Activated CD4-positive, alpha-beta T cell treated with anti-CD3 and anti-CD28 coated beads for 36 hours (primary cell): ENCODE measurements at places on chromosomes 5 and 9.

DNA sequence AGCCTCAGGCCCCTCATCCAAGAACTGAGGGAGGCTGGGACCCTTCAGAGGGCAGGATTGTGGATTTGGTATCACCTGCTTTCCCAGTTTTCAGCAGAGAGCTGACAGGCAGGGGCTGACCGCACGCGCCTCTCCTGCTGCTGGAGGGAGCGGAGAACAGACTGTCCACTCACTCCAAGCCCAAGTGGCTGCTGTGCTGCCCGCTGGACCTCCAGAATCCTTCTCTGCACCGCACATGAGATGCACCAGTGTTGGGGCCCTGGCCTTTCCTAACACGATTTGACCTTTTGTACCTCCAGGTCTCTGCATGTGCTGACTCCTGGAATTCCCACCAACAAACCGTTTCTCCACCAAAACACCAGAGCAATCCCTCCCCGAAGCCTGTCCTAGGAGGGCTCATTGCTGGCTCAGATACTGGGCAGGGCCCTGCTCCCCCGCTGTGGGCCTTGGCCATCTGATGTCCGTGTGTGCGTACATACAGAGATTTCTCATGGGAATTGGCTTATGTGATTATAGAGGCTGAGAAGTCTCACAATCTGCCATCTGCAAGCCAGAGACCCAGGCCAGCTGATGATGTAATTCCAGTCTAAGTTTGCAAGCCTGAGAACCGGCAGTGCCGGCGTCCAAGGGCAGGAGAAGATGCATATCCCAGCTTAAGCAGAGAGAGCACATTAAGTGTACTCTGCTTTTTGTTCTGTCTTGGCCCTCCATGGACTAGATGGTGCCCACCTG, 141.7 kb downstream of the GADD45G start:
- DNase-seq, result no peak

- DNase-seq, result no peak
Measured at GRCh38 chr9:101027733-101028345, 688 bp upstream of the PLPPR1 start.

GRCh38 chr5:176342158-176342483, 19.4 kb downstream of the KIAA1191 start:
- DNase-seq, result no peak

DNA sequence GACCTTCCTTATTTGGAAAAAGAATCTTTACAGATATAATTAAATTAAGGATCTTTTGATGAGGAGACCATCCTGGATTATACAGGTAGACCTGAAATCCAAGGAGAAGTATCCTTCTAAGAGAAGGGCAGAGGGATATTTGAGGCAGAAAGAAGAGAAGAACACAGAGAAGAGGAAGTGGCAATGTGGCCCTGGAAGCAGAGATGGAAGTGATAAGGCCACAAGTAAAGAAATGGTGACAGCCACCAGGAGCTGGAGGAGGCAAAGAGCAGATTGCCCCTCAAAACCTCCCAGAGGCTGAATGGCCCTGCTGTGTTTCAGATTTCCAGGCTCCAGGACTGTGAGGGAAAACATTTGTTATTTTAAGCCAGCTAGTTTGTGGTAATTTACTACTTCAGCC, 93.0 kb upstream of the ANKRD55 start:
- no peak for DNase-seq

- no peak for DNase-seq
Measured at GRCh38 chr5:95759634-95760033, 28.5 kb downstream of the RHOBTB3 start.

GRCh38 chr5:149585910-149586309, 4.6 kb downstream of the ARHGEF37 start:
- DNase-seq, result no peak

- DNase-seq, result no peak
Measured at GRCh38 chr5:14672082-14672481, 7.6 kb downstream of the OTULIN start.

- no peak for DNase-seq
Measured at GRCh38 chr9:130872093-130872492, 24.5 kb downstream of the QRFP start.

DNA sequence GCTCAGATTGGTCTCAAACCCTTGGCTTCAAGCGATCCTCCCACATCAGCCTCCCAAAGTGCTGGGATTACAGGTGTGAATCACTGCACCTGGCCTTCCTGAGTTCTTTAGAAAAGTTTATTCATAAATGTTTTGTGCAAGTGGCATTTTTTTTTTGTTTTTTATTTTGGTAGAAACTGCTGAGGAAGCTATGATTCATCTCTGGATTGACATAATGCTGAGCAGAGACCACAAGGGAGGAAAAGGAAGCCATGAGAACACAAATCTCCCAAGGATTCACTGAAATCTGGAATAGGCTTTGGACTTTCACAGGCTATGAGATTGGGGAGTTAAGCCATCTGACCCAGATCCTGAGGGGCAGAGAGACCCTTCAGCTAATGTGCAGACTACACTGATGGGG, 3.4 kb upstream of the SLC46A2 start:
- DNase-seq, result no peak

GRCh38 chr9:135776893-135777622, 75.1 kb downstream of the KCNT1 start:
- no peak for DNase-seq

GRCh38 chr5:41457094-41457493, 53.3 kb downstream of the PLCXD3 start:
- DNase-seq, result no peak

DNA sequence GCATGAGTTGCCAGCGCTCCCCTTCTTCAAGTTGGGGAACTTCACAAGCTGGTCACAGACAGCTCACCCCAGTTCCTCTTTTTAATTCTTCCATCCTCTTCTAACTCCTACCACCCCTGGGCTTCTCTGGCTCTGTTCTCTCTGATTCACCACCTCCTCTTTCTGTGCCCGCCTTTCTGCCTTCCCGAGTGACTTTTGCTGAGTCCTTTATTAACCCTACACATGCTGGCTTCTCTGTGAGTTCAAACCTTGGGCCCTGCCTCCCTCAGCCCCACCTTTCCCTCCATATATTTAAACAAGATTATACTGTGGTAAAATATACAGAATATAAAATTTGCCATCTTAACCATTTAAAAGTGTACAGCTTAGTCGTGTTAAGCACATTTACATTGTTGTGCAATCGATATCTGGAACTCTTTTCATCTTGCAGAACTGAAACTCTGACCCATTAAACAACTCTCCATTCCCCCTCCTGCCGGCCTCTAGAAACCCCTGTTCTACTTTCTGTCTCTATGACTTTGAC, 32.0 kb downstream of the SLC46A2 start:
- DNase-seq, result no peak

GRCh38 chr9:75085640-75086039, 2.3 kb downstream of the NMRK1 start:
- no peak for DNase-seq

DNA sequence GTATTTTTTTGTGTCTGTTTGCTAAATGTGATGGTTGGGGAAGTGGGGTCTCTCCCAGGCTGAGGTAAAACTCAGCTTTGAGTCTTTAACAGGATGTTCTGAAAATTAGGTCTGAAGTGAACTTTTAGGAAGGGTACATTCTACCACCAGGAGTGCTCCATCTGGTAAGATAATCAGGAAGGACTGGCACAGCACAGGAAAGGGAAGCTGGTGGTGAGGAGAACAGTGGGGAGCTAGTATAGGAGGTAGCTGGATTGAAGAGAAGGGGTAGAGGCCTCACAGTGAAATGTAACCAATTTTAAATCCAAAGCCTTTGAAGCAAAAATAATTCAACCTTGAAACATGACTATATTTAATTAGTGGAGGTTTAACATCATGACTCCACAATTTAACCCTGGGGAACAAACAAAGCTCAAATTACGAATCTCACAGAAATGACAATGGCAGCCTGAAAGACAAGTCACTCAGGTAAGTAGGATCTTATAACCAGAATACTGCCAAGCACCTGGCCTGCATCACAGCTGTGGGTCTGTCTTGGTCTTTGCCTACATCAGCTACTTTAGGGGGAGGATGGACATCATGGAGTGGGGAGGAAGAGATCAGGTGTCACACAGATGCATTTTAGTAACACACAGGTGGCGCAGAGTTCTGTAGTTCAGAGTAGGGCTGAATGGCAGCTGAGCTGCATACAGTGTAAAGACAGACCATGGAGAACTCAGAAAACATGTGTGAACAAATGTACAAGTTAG, 445.3 kb downstream of the DMRT2 start:
- no peak for DNase-seq

DNA sequence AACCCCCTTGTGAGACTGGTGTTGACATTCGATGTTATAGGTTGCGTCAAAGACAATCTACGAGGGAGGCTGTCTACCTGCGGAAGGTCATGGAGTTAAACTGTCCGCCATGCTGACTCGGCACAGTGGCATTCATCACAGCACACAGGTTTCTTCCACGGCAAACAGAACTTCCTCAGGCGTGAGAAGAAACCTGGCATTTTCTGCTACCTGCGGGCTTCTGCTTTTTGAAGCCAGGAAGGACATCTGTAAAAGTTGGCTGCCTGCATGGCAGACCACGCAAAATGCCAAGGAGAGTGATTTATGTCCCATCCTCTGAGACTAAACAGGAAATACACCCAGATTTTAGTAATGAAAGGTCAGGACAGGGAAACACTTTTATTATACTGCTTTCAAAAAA, 809.8 kb upstream of the NUDT12 start:
- DNase-seq, result no peak

GRCh38 chr5:97071101-97071500, 71.3 kb downstream of the LIX1 start:
- no peak for DNase-seq

- DNase-seq, result no peak
Measured at GRCh38 chr5:98779264-98779877, 5.9 kb downstream of the RGMB start.

DNA sequence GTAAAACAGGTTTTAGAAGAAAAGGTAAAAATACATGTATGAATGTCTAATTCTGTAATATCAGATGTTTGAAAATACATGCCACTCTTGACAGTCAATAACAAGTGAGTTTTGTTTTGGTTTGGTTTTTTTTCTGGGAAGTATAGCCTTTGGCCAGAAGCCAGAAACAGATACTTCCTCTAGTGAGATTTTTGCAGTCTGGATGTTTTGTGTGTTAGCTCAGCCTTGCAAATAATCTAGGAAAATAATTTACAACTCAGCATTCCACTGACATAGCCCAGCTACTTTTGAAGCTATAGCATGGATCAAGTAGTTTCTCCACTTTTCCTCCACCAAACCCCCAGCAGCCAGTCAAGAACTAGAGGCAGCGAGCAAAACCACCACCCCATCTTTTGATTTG, 56.7 kb downstream of the SLC1A1 start:
- DNase-seq, result no peak

DNA sequence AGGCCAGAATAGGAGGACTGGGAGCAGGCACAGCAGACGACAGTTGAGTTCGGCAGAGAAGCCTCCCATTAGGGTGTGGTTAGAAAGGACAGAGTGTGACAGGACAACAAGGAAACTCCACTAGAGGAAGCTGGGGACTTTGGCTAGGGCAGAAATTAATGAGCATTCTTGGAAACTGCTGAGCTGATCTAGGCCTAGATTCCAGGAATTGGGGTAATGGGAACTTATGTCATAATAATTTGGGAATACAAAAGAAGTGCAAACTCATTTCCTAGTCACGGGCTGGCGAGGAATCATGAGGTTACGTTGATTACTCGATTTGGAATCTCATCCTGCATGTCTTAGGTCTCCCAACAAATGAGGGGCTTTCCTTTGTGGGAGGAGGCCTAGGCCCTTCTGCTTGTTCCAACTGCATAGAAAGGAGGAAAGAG, 144.6 kb upstream of the RPS23 start:
- DNase-seq, result no peak

DNA sequence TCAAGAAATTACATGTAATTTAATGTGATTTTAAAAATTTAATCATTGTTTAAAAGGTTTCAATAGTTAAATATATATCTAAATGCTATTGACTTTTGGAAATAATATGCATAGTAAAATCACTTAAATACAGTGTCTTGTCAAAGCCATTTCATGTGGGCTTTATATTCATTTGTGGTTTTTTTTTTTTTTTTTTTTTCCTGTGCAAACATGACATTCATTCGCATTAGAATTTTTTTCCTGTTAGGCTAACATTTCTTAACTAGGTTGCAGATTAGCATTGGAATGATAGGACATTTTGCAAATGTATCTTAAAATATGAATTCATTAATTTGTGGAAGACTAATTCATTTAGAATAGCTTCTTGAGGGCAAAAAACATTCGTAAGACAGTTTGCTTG, 149.8 kb downstream of the PBX3 start:
- DNase-seq, result no peak

- no peak for DNase-seq
Measured at GRCh38 chr5:172616730-172617129, 24.3 kb upstream of the NEURL1B start.

GRCh38 chr9:127015921-127016512, 101.4 kb downstream of the RALGPS1 start:
- DNase-seq, result no peak

GRCh38 chr5:10591159-10591558, 27.3 kb downstream of the ANKRD33B start:
- DNase-seq, result no peak

DNA sequence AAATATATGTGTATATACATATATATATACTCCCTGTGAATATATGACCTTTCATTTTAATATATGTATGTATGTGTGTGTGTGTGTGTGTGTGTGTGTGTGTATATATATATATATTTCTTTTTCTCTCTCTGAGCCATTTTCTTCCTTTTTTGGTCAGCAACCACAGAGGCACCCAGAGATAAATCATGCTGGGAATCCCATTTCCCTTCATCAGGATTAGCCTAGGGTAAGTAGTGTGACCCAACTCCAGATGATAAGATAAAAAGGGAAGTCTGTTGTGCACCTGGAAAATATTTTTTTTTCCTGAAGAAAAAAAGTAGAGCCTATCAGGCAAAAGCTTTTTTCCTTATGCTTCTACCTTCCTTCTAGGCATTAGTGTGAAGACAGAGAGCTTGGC, 25.4 kb upstream of the SUB1 start:
- DNase-seq, result no peak

GRCh38 chr9:108582726-108583125, 273.1 kb downstream of the ACTL7B start:
- no peak for DNase-seq

DNA sequence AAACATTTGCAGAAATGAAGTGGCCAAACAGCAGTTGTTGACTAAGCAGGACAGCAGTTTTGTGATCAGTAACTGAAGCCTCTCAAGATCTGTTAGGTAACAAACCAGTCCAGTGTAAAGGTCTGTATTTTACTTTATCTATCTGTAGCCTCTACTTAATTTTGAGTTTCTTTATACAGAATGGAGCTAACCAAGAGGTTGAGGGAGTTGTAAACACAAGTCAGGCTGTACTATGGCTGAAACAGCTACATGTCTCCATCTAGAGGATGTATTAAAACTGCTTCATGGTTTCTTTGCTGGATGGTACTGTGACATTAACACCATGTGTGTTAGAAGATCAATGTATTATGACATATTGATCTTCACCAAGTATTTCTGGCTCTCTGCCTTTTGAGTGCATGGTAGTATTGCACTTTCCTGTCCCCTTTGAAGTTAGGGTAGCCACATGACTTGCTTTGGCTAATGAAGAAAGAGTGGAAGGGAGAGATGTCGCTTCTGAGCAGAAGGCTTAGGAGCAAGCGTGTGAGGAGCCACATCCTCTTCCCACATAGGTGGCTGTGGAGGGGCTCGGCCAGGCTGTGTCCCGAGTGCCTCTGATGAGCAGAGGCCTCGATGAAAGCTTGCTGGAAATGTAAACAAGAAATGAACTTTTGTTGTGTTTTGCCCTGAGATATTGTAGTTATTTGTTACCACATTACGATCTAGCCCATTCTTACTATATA, 105.6 kb upstream of the PCA3 start:
- no peak for DNase-seq

- DNase-seq, result no peak
Measured at GRCh38 chr5:155258161-155258560, 244.6 kb downstream of the KIF4B start.

GRCh38 chr5:168377525-168377924, 86.1 kb downstream of the WWC1 start:
- no peak for DNase-seq
